Daoy (cell line): ENCODE measurements at places on chromosomes 1 and 21.

- no peak for DNase-seq
These were observed 18.4 kb downstream of the PSEN2 start for GRCh38 chr1:226888816-226889215.

DNA sequence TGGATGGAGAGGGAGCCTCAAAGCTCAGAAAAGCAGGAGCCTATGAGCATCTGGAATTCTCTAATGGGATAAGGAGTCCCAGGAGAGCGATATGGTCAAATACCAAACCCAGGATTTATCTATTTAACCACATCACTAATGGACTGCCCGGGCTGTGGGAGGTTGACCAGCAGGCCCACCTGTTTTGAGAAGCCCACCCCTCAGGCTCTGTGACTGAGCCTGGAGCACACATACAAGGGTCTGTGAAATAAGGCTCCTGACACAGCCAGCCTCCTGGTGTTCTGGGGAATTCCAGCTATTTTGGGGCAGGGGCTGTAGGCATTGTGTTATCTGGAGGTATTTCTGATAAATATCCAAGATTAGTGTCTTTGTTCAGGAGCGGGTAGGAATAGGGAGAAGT, 132.0 kb upstream of the C1orf21 start:
- DNase-seq = no peak

DNA sequence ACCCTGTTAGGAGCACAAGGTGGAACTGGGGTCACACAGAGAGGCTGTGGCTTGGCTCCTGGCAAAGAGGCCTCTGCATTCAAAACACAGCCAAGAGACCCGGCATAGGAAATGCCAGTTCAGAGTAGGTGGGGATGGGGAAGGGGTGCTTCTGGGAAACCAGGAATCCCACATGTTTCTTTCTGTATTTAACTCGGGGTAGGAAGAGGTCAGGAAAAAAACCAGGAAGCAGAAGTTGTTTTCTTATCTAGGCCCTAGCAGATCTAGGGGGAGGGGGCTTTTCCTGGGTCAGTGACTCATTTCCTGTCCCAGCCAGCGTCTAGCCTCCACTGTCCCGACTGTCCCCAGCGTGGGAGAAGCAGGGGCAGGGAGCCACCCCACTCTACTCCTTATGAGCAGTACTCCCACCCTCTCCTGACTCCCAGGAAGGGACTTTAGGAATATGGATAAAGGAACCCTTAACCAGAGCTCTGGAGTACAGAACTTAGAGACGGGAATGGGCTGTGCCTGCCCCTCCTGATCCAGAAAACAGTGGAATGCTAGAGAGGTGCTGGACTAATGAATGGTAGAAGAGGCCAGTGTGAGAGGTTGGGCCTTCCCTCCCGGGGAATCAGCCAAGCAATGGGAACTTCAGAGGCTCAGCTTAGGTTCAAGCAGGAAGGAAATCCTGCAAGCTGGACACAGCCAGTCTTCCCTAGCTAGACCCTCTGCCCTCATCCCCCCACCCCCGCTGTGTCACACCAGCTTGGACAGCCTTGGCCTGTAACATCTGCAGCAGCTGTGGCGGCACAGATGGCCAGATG, 5.7 kb downstream of the FHL3 start:
- DNase-seq = peak; percentile 84

DNA sequence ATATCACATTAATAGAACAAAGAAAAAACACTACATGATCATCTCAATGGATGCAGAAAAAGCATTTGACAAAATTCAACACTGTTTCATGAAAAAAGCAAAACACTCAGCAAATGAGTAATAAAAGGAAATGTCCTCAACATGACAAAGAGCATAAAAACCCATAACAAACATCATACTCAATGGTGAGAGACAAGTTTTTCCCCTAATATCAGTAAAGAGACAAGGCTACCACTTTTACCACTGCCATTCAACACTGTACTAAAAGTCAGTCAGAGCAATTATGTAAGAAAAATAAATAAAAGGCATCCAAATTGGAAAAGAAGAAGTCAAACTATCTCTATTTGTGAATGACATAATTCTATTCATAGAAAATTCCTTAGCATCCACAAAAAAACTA, 64.3 kb downstream of the ZNF644 start:
- DNase-seq = no peak

DNA sequence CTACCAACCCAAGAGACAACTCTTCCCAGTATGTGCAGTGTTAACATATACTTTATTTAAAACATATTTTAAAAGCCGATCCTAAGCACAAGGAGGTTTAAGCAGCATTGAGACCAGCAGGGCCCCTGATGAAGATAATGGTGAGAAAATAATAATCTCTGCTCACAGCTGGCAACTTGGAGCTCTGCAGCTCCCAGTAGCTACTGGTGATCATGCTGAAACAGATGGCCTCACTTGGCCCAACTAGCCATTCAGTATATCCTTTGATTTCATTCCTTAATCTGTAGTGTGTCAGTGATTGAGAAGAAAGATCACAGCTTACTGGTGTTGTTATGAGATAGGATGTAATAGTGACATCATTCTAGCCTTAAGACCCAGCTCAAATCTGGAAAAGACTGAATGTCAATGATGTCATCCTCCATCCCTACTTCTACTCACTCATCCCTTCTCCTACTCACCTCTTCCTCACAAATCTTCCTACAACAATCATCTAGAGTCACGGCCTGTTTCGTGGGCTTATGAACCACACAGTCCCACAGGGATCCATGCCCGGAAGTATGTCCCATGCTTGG, 817.9 kb downstream of the PLA2G4A start:
- DNase-seq = no peak

- DNase-seq = no peak
These were observed 373.1 kb downstream of the TGFB2 start for GRCh38 chr1:218718206-218718605.

DNA sequence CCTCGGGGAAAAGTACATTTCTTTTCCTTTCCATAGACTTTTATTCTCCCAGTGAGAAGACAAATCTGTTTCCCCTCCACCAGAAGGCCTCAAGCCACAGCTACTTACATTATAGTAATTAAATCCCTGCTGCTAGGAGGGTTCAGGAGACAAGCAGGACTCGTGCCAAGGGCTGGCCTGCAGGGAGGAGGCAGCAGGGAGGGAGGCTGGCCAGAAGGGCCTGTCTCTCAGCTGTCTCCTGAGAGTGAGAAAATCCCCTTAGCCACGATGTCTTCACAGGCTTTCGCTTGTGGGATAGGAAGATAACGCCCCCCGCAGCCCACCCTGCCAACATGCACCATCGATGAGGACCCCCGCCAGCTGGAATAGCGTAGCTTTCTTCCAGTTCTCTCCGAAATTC, 14.0 kb downstream of the KCNN3 start:
- DNase-seq = peak; percentile 32

DNA sequence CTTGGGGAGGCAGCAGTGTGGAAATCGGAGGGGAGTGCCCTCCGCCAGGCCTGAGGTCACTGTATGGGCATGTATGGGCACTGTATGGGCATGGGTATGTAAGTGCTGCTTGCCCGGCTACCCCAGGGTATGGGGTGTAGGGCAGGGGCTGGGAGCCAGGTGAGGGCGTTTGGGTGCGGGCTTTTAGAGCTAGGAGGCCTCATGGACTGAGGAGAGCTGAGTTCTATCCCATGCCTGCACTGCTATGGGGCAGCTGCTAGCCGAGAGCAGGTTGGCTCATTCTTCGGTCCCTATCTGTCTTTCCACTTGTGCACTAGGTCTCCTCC, 5.3 kb downstream of the PKLR start:
- no peak for DNase-seq

- peak; percentile 76 for DNase-seq
These were observed 621.5 kb upstream of the ADGRL2 start for GRCh38 chr1:81179242-81179641.

GRCh38 chr21:34302521-34302920, 61.3 kb upstream of the KCNE2 start:
- DNase-seq = no peak
